Left hindlimb (tissue), 1 donor: ENCODE measurements at places on chromosomes 16 and 17.

- DNase-seq: no peak
Observed at GRCh38 chr16:9280069-9280466, 188.6 kb downstream of the HAPSTR1 start.

DNA sequence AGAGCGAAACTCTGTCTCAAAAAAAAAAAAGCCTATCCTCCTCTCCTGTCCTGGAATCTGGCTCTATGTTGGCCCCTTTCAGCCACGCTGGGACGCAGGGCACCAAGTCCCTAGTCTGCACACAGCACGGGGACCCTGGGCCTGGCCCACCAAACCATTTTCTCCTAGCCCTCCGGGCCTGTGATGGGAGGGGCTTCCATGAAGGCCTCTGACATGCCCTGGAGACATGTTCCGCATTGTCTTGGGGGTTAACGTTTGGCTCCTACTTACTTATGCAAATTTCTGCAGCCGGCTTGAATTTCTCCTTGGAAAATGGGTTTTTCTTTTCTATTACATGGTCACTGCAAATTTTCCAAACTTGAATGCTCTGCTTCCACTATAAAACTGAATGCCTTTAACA lies 12.6 kb upstream of the GPT2 start:
- no peak for DNase-seq

DNA sequence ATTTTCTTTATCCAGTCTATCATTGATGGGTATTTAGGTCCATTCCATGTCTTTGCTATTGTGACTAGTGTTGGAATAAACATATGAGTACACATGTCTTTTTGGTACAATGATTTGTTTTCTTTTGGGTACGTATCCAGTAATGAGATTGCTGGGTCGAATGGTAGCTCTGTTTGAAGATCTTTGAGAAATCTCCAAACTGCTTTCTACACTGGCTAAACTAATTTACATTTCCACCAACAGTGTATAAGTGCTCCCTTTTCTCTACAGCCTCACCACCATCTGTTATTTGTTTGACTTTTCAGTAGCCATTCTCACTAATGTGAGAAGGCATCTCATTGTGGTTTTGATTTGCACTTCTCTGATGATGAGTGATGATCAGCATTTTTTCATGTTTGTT lies 103.7 kb downstream of the GOSR1 start:
- no peak for DNase-seq

DNA sequence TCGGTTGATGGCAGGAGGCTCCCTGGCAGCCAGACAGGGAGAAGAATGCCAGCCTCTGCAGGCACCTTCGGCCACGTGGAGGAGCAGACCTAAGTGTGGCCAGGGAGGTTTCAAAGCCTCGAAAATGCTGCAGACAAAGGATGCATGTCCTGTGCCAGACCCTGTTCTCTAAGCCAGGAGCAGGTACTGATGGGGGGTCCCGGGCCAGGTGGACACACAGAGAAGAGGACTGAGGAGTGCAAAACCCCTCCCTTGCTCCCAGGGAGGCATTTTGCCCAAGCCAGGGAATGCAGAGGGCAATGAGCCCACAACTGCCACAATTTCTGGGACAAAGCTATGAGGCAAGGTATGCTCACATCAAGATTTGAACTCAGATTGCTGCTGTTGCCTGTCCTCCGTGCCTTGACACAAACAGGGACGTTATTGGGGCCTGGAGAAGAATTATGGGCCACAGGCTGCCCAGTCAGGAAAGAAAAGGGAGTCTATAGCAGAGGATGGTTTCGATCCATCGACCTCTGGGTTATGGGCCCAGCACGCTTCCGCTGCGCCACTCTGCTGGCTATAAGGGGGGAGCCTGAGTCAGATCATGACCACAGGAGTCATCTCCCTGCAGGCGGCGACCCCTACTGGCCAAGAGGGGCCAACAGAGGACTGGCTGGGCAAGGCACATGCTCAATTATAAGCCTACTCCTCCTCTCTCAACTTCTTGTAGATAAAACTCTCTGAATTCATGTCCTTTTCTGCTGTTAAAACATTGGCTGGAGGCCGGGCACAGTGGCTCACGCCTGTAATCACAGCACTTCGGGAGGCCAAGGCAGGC lies 25.1 kb upstream of the FOXK2 start:
- DNase-seq: peak; percentile 94
